ENCODE measurements at places on chromosomes 5 and 9.

GRCh38 chr5:102554728-102555127 is 55.9 kb upstream of the SLCO6A1 start:
- no peak for DNase-seq

DNA sequence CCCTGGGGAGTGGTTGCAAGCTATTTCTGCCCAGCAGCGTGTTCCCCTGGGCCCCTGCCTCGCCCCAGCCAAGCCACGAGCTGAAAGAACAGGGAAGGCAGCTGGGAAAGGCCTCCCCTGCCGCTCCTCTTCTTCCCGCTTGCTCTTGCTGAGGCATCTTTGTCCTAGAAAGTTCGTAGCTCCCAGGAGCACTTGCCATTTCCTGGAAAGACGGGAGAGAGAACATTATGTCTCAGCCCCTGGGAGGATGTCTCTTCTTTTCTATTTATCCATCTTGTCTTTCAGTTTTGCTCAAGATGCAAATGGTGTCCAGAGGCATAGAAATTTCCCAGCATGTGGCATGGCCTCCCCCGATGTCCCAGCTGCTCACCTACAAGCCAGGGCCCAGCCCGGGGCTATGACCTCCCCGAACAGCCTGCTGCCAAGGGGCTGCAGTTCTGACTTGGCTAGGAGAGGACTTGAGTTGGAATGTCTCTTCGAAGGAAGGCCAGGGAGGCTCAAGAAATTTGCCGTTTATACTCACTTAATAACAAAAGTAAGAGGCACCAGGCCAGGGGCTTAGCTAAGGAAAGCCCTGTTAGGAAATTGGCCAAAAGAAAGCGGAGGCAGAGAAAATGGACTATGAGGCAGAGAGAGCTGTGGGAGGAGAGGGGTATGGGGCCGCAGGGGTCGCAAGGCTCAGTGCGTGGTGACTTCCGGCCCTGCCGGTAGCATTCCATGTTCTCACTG is 87.3 kb downstream of the LIFR start:
- no peak for DNase-seq

GRCh38 chr5:84393969-84394368 is 9.3 kb upstream of the EDIL3 start:
- DNase-seq = no peak

DNA sequence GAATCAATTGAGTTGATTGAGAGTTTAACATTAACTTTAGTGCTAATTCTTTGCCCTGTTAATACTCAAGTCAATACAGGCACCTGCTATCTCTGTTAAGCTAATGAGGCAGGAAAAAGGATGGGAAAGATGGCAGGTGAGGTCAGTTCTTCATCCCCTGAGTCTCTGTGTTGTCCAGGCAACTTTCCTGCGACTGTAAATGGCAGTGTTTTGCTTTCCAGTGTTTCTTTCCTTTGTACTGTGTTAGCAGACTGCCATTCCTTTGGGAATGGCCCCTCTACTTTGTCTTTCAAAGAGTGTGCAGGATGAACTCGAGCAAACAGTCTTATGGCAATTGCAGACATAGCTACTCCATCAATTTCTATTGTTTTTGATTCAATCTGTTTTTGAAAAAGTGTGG is 202.2 kb upstream of the VLDLR start:
- DNase-seq = no peak

GRCh38 chr5:67063791-67064190 is 132.8 kb downstream of the CD180 start:
- DNase-seq = no peak

All from NCI-H2029 (cell line).